ENCODE measurements at places on chromosomes 4 and X. TPM values are rescaled to one million over a fixed set of nuclear protein-coding genes. Genes with fewer than 3 reads are reported as not detected.

GPAT3 gene
- 52.9 TPM for total RNA-seq

TACR3 gene
- not detected for total RNA-seq

CT45A1 gene
- total RNA-seq = not detected

AFM gene
- total RNA-seq = not detected

SSX2 gene
- not detected for total RNA-seq

ABCE1 gene
- 44.0 TPM for total RNA-seq

CORIN gene
- total RNA-seq = 50.9 TPM

NSUN7 gene
- not detected for total RNA-seq

GPRASP3 gene
- total RNA-seq = 4.6 TPM

CSN3 gene
- total RNA-seq = not detected

XIAP gene
- total RNA-seq = 30.3 TPM

GRSF1 gene
- 85.1 TPM for total RNA-seq

TMEM35A gene
- total RNA-seq = 0.18 TPM

DNA sequence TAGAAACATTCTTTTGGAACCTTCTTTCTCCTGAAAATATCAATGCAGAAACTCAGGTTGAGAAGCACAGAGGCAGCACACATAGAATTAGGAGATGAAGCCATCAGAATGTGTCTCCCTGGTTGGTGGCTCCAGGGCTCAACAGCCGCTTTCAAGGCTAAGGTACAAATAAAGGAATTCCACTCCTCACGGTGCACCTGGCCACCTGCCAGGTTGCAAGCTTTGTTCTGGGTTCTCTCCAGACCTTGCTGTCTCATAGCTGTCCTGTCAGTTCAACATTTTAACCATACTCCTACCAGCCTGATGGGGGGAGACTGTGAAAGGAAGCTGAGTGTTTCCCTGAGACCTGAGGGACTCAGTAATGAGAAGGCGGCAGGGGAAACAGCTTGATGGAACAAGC lies 96.3 kb upstream of the HPF1 start:
- H3K36me3 ChIP-seq = no peaks in the 10 kb centered on the region
- H3K27me3 ChIP-seq = peaks cover 4% of the 10 kb centered on the region
- H3K27ac ChIP-seq = no peak overlapping the region
- H3K4me3 ChIP-seq = no peak overlapping the region

- H3K36me3 ChIP-seq = no peaks in the 10 kb centered on the region
- no peaks in the 10 kb centered on the region for H3K4me1 ChIP-seq
- H3K4me3 ChIP-seq = no peak overlapping the region
- no peak overlapping the region for H3K27ac ChIP-seq
- no peak for DNase-seq
- H3K27me3 ChIP-seq = no peaks in the 10 kb centered on the region
Observed at GRCh38 chr4:76059750-76060149, 14.8 kb upstream of the ART3 start.

GRCh38 chr4:53646795-53647194 lies 55.5 kb upstream of the LNX1 start:
- no peak overlapping the region for H3K27ac ChIP-seq
- H3K27me3 ChIP-seq = no peaks in the 10 kb centered on the region
- no peak overlapping the region for H3K4me3 ChIP-seq

GRCh38 chrX:68717663-68718442 lies 70.4 kb downstream of the STARD8 start:
- H3K27me3 ChIP-seq = no peaks in the 10 kb centered on the region
- no peaks in the 10 kb centered on the region for H3K4me1 ChIP-seq
- H3K27ac ChIP-seq = no peak overlapping the region
- DNase-seq = no peak
- no peaks in the 10 kb centered on the region for H3K36me3 ChIP-seq
- no peak overlapping the region for H3K4me3 ChIP-seq

- H3K4me3 ChIP-seq = no peak overlapping the region
- no peaks in the 10 kb centered on the region for H3K4me1 ChIP-seq
- DNase-seq = no peak
- no peaks in the 10 kb centered on the region for H3K36me3 ChIP-seq
Observed at GRCh38 chr4:7722766-7723387, 216.8 kb downstream of the AFAP1 start.

DNA sequence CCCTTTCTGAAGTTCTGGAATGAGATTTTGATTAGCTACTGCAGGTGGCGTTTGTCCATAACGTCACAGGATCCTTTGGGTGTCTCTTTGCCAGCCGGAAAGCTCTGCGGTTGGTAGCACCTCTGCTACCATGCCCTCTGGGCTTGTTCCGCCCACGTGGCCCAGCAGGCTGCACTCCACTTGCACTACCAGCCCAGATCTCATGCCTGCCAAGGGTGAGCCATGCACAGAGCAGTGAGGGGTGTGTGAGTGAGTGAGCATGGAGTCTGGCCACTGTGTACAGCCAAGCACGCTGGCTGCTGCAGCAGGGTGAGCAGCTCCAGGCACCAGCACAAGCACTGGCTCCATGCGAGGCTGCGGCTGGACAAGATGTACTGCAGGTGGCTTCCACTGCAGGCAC lies 6.6 kb upstream of the HNRNPD start:
- peak; percentile 59 for DNase-seq
- H3K27ac ChIP-seq = peak overlapping the region; percentile 72
- H3K4me3 ChIP-seq = no peak overlapping the region
- H3K36me3 ChIP-seq = no peaks in the 10 kb centered on the region

DNA sequence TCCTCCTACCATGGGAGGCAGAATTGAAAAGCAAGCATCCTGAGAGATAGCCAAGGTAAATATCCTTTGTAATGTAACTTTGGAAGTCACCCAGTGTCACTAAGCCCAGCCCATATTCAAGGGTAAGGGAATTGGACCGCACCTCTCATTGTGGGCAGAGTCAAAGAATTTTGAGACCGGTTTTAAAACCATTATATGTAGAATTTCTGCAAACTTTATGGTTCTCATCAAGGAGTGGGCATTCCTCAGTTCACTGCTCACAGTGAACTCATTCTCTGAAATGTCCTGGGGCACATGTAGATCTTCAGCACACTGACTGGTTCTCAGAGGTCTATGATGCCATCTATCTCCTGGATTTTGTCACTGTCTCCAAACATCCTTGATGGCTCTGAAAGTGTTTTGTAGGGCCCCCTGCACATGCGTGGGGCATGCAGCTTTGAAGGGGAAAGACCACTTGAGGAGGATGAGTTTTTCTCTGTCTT lies 35.3 kb upstream of the CHRNA9 start:
- H3K27me3 ChIP-seq = peaks cover 8% of the 10 kb centered on the region
- no peaks in the 10 kb centered on the region for H3K4me1 ChIP-seq
- H3K4me3 ChIP-seq = no peak overlapping the region
- no peak for DNase-seq
- H3K27ac ChIP-seq = no peak overlapping the region
- no peaks in the 10 kb centered on the region for H3K36me3 ChIP-seq

DNA sequence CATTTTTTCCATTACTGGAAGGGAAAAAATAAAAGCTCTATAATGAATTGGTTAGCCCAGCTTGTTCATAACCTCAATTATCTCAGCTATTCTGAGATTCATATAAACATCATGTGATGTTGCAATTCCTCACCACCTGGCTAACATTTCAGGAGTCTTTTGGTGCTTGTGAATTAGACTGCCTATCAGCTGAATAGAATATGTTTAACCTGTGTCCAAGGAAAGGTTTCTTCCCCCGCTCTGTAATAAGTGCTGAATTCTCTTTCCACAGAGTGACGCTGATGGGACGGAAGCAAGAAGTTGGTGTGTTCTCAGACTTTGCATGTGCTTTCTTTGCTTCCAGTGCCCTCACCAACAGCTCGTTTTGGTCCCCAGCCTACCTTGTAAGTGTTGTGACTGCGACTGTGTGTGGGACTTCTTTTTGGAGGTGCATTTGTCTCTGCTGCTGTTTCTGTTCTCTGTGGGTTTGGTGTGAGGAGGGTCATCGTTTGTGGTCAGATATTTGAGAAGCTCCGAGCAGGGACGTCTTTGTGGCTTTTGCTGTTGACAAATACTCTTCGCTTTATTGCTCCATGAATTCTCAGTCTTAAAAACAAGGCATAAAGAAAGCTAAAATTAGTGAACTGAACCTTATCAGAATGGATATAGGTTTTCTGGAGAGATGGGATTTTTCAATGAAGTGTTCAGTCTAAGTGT lies 61.7 kb downstream of the PPARGC1A start:
- no peak overlapping the region for H3K27ac ChIP-seq
- no peak overlapping the region for H3K4me3 ChIP-seq
- H3K36me3 ChIP-seq = peaks cover 33% of the 10 kb centered on the region
- H3K4me1 ChIP-seq = no peaks in the 10 kb centered on the region
- H3K27me3 ChIP-seq = no peaks in the 10 kb centered on the region

DNA sequence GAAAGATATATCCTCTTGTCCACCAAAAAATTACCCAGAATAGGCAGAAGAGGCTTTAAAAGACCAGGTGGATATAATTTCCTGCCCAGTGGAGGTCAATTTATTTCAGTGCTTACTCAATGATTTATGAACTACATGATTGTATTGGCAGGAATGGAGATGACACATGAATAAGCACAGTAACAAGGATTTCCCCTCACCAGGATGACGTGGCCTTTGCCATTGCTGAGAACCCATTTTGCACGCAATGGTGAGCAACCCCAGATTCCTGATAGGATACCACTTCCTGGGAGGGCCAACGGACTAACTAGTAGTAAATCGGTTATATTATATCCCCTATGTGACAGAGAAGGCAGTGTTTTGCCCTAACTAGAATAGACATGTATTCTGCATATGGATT lies 11.6 kb upstream of the TTC29 start:
- peaks cover 18% of the 10 kb centered on the region for H3K27me3 ChIP-seq
- H3K27ac ChIP-seq = no peak overlapping the region
- no peaks in the 10 kb centered on the region for H3K36me3 ChIP-seq
- no peaks in the 10 kb centered on the region for H3K4me1 ChIP-seq
- no peak for DNase-seq

DNA sequence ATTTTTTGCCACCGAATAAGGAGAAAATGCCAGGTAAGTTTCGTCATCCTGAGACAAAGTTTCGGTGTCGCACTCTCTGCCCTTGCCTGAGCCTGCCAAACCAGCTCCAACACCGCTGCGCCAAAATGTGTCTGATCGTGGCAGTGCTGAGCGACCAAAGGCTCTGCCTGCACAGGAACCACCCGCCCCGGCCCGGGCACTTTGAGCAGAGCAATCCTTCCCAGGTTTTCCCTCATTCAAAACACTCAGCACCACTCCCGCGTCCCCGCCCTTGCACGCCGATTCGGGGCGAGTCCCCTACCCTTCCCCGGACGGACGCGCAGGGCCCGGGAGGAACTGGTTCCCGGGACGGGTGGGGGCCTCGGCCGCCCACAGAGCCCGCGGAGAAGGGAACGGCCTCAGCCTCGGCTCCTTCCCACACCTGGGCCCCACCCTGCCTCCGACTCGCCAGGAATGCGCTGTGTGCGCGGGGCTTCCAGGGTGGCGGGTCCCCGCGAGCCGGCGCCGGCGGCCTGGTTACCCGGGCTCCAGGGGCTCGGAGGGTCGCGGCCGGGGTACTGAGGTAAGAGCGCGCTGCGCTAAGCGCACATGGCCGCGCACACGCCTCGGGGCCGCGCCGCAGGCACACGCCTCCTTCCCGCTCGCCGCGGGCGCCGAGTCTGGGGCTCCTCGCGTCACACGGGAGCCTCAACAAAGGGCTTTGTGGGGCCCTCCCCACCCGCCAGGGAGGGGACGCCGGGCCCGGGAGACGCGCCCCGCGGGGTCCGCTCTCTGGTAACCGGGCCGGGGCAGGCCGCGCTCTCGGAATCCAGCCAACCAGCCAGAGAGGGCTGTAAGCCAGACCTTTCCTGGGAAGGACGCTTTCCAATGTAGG lies at the start of gene C4orf36:
C4orf36 (minus strand) TSS at position 661 of the 874 bp plus-strand sequence. CDS start 902 bp downstream, outside the sequence.
- no peaks in the 10 kb centered on the region for H3K27me3 ChIP-seq
- DNase-seq = peak; percentile 38
- H3K4me3 ChIP-seq = peak within 1 kb of the TSS; percentile 90
- no peaks in the 10 kb centered on the region for H3K36me3 ChIP-seq
- peaks cover 26% of the 10 kb centered on the region for H3K4me1 ChIP-seq

DNA sequence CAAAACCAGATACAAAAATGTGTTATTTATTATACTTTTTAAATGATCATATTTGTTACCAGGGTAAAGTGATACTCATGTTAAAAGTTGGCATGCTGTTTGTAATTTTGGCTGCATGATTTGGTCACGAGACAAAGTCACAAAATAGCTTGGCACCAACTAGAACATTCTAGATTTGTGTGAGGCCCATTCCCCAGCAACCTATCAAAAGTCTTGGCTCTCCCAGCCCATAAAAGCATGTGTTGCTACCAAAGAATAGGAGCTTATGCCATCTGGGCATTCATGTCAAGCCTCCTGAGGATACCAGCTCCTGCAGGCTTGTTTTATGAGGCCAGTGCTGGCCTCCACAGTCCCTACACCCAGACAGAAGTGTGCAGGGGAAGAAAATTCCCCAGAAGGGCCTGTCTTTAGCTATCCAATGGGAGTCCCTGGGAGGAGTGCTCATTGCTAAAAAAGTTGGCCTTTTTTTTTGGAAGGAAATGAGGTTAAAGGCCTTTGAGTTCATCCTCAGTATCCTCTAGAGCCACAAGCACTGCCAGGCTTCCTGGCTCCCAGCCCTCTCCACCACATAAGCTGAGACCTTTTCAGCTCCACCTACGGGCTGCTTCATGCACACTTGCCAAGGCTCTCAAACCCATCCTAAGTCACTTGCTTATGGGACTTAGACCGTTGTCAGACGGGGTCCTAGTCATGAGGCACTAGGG lies 211.9 kb upstream of the EOLA2 start:
- H3K4me1 ChIP-seq = peaks cover 10% of the 10 kb centered on the region
- H3K4me3 ChIP-seq = no peak overlapping the region
- no peaks in the 10 kb centered on the region for H3K27me3 ChIP-seq

- no peaks in the 10 kb centered on the region for H3K36me3 ChIP-seq
- peaks cover 5% of the 10 kb centered on the region for H3K4me1 ChIP-seq
- H3K27ac ChIP-seq = no peak overlapping the region
Observed at GRCh38 chr4:16386711-16387320, 160.5 kb upstream of the TAPT1 start.

GRCh38 chrX:137118536-137118935 lies 84.7 kb upstream of the GPR101 start:
- H3K36me3 ChIP-seq = no peaks in the 10 kb centered on the region
- H3K4me1 ChIP-seq = no peaks in the 10 kb centered on the region
- no peak overlapping the region for H3K27ac ChIP-seq
- H3K4me3 ChIP-seq = no peak overlapping the region
- no peaks in the 10 kb centered on the region for H3K27me3 ChIP-seq

DNA sequence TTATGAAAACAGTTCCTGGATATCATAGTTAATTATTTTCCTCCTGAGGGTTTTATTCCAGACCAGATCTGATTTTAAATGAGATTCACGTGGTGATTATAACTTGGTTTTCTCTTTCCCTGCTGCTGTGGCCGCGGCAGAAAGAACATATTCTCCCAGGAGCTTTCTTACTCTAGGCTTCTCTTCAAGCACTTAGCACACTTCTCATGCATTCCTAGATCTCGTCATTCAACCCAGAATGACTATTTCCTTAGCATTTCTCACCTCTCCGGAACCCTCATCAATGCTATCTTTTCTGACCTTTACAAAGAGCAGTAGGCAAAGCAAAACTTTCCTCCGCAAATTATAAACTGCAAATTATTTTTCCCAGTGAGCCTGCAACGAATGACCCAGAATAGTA lies 122.9 kb downstream of the GPAT3 start:
- no peaks in the 10 kb centered on the region for H3K36me3 ChIP-seq
- no peaks in the 10 kb centered on the region for H3K27me3 ChIP-seq
- no peak for DNase-seq
- no peak overlapping the region for H3K27ac ChIP-seq
- no peak overlapping the region for H3K4me3 ChIP-seq
- H3K4me1 ChIP-seq = no peaks in the 10 kb centered on the region

- no peaks in the 10 kb centered on the region for H3K4me1 ChIP-seq
- H3K27ac ChIP-seq = no peak within 1 kb of the TSS
- no peaks in the 10 kb centered on the region for H3K36me3 ChIP-seq
- no peak within 1 kb of the TSS for H3K4me3 ChIP-seq
Observed at GRCh38 chrX:124346117-124346876, at the start of gene SH2D1A. TSS of gene SH2D1A (plus strand) at chrX:124346563. CDS start at chrX:124346643, 80 bp downstream.
